IMR-90 (cell line): ENCODE measurements at places on chromosomes 16 and 17. TPM values are rescaled to one million over a fixed set of nuclear protein-coding genes. Genes with fewer than 3 reads are reported as not detected.
A peak's percentile ranks its signal among the peaks of the same experiment; 100 is the strongest.

DNA sequence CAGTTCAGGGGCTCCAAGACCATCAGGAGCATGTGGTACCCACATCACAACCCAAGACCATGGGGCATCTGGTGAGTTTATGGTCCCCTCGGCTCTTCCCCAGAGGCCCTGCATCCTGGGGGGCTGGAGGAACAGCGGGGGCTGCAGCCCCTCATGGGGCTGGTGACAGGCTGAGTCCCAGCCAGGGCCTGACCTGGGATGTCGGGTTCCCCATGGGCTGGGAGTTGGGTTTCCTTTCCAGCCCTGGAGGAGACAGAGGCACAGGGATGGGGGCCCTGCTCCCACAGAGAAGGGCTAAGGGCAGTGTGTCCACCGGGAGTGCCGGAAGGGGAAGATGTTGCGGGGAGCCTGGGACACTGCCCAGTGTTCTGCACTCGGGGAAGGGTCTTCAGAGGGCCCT, 82.4 kb downstream of the GOSR1 start:
- no peak for DNase-seq

- no peak for DNase-seq
Measured at GRCh38 chr16:26644912-26645543, 421.7 kb upstream of the C16orf82 start.

DNA sequence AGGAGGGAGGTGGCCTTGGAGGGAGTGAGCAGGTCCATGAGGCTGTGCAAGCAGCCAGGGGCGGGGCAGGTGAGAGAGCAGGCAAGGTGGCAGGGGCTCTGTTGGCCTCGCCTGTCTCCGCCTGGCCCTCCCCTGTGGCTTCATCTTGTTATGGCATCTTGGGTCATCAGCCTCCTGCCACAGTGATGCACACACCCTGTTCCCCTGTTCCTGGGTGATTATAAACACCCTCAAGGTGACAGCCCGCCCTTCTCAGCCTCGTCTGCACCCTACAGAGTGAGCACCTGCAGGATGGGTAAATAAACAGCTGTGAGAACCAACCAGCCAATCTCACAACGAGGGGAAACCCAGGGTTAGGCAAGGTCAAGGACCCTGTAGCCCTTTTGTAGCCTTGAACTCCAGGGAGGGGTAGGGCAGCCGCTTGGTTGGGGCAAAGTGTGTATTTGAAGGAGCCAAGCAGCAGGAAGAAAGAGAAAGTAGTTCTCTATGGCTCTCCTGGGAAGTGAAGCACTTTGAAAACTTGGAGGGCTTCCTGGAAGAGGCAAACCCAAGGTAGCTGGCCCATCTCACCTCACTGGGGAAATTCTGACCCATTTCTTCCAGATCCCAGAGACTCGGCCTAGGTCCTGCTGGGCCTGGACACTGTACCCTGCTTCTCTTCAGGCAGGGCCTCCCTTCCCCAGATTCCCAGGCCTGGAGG, 60.6 kb downstream of the NT5M start:
- DNase-seq: no peak

GRCh38 chr16:73434621-73435020, 386.7 kb upstream of the ZFHX3 start:
- no peak for DNase-seq

GRCh38 chr16:76910931-76911330, 280.1 kb upstream of the MON1B start:
- DNase-seq: peak; percentile 60

DNA sequence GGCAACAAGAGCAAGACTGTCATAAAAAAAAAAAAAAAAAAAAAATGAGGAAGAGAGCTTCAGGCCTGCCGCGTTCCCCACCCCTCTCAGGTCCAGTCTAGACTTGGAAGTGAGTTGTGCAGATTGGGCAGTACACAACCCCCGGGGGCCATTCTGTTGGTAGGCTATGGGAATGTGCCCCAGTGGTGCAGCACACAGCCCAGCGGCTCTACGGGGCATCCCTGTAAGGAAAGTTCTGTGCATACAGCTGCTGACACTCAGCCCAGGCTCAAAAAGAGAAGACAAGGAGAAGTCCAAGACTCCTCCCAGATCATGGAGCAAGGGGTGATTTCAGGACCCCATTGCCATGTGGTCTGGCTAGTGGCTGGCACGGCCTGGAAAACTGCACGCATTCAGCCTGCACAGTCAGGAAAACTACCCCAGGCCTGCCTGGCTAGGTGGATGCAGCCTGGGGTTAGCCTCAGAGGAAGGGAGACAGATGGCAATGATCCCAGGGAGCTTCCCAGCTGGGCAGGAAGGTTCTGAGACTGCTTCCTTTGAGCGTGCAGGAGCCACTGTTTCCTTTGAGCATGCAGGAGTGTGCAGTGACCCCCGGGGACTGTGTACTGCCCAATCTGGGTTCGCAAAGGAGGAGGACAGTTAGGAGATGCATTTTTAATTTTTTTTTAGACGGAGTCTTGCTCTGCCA, 44.8 kb downstream of the PECAM1 start:
- DNase-seq: no peak

- DNase-seq: no peak
Measured at GRCh38 chr16:72646615-72647014, 401.3 kb downstream of the ZFHX3 start.

DNA sequence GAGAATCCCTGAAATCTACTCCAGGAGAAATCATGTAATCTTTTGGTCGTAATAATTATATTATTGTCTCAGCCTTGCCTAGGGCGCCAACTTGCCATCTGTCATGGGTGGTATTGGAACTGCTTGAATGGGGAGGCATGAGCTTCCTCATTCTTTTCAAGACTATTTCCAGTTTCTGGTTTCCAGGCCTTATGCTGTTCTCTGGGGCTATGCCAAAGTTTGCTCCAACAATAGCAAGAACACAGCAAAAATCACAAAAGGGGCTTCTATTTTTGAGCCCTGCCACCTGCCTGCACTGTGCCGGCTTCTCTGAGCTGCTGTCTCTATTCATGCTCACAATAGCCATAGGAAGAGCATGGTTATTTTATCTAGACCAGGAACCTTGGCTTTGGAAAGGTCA, 111.7 kb downstream of the SPECC1 start:
- no peak for DNase-seq

- no peak for DNase-seq
Measured at GRCh38 chr17:77395501-77396048, 254.8 kb downstream of the SEC14L1 start.

DNA sequence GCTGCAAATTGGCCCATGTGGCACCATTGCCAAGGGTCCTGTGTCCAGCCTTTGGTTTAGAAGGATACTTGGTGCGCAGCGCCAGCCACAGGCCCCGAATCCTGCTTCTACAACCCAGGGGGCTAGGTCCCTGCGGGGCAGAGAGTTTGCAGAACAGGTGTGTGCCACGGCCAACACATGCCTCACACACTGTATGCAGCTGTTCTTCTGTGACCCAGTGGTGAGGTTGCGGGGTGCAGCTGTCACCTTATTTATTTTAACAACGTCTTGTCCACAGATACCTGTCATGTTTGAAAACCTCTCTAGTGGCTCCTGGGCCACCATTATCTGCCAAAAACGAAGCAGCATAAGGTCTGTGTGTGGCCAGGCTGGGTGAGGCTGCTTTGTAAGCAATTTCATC, 11.6 kb downstream of the CBFA2T3 start:
- no peak for DNase-seq

DNA sequence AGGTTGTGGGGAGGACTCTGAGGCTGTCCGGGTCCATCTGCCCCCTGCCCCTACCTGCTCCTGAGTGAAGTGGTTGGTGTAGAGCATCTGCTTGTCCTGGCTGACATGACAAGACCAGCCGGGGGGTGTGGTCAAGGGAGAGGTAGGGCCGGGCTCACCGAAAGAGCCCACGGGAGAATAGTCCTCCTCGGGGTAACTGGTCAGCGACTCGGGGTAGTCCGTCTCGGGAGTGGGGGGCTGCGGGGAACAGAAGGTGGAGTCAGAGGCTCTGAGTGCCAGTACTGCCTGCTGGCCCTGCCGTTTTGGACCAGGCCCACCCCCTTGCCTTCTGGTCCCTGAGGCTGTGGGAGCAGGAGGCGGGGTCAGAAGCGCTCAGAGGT, 27.8 kb downstream of the ARHGAP27 start:
- no peak for DNase-seq

GRCh38 chr17:28319598-28319935, 567 bp downstream of the TMEM97 start:
- peak; percentile 12 for DNase-seq

DNA sequence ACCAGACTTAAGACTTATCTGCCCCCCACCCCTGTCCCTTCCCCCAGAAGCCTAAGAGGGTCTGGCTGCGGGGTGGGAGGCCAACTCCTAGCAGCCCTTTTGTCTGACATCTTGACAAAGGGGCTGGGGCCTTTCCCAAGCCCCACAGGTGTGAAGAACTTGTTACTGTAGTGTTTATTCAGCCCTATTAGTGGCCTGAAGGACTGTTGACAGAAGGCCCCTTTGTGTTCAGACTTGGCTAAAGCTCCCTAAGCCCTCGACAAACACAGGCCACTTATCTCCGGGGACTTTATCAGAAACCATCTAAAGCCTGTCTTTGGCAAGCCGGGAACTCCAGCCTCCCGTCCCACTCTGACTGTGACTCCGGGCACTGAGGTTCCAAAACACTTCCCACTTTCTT, 129.8 kb downstream of the NTN1 start:
- no peak for DNase-seq

- DNase-seq: no peak
Measured at GRCh38 chr17:77257596-77258458, 117.1 kb downstream of the SEC14L1 start.

DNA sequence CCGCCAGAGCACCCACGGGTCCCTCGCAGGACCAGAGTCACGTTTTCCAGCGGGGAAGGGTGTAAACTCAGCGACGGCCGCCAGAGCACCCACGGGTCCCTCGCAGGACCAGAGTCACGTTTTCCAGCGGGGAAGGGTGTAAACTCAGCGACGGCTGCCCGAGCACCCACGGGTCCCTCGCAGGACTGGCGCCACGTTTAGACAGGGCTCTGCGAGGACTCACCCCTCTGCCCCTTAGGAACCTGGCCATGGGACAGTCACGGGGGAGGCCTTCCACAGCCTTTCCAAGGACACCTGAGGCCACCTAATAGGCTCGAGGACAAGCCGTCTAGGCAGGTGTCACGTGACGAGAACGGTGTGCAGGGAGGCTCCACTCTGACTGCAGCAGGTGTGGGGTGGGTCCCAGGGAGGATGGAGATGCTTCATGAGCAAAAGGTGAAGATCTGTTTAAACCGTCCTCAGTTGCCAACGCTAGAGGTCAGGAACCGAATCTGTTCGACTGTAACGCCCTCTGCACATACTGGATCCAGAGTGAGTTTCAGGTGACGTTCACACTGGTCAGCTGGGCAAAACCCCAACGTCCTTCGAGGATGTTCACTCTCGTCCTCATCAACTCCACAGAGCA, 48.0 kb upstream of the METRNL start:
- no peak for DNase-seq

DNA sequence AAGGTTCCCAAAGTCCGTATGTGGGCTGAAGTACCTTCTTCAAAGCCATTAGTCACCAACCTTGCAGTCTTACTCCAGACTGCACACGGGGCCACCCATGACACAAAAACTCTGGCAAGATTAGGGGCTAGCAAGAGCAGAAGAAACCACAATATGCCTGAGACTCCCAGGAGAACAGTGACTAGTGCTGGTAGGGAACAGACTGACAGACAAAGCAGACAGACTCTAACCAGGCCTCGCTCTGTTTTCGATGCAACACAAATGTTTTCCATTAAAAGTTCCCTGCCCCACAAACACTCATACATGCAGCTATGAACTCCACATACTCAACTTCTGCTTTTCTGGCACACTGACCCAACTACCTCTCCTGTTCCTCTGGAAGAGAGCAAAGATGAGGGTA, 102.2 kb downstream of the HIC1 start:
- DNase-seq: peak; percentile 66

GRCh38 chr17:78812855-78813254, 27.8 kb downstream of the USP36 start:
- DNase-seq: no peak

- DNase-seq: no peak
Measured at GRCh38 chr16:3235856-3236669, 1.1 kb upstream of the ZNF200 start.

DNA sequence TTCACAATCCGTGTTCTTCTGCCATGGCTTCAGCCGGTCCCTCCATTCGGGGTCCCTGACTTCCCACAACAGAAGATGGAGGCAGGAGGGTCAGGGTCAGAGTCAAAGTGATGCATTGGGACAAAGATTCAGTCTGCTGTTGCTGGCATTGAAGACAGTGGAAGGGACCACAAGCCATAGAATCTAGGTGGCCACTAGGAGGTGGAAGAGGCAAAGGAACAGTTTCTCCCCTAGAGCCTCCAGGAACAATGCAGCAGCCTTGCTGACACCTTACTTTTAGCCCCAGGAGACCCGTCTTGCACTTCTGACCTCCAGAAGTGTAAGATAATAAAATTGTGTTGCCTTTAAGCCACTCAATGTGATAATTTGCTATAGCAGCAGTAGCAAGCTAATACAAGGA, 55.9 kb downstream of the MFSD11 start:
- peak; percentile 23 for DNase-seq

- DNase-seq: peak; percentile 65
Measured at GRCh38 chr16:10579965-10580882, at the start of gene EMP2. EMP2 (minus strand) TSS chr16:10580598; CDS start chr16:10547617, 32,981 bp downstream.

- DNase-seq: peak; percentile 89
Measured at GRCh38 chr16:14181371-14182050, 110.4 kb downstream of the MRTFB start.

DNA sequence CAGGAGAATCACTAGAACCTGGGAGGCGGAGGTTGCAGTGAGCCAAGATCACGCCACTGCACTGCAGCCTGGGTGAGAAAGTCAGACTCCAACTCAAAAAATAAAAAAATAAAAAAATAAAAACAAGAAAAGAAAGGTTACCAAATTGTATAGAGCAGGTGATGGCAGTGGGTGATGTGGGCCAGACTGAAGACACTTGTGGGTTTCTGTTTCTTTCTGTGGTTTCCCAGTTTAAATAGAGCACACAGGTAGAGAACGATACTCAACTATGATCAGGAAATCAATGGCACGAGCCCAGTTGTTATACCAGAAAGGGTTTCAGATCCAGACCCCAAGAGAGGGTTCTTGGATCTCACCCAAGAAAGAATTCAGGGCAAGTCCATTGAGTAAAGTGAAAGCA, 32.6 kb downstream of the NUBP1 start:
- DNase-seq: no peak

DNA sequence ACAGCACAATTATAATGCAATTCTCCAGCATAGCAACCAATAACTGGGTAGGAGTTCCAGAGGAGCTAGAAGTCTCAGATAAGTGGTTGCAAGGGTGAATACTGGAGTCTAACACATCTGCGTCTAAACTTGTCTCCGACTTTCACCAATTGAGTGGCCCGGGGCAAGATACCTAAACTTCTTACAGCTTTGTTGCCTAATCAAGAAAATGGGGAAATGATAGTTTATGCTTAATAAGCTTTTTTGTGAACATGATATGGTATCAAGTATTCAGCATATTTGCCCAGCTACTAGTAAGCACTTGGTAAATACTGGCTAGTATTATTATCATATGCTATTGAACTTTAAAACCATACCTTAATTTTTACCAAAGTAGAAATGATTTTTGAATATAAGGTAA, 183.5 kb downstream of the KCNJ2 start:
- DNase-seq: no peak

The KRT24 gene
- not detected in 2 replicates for total RNA-seq

The SLC47A1 gene
- not detected in 2 replicates for total RNA-seq

The KRT39 gene
- total RNA-seq: not detected in 2 replicates

The CDC6 gene
- 25.6 and 27.8 TPM in 2 replicates for total RNA-seq

The SSTR5 gene
- not detected in 2 replicates for total RNA-seq

The PLXDC1 gene
- under 0.01 and 0.28 TPM in 2 replicates for total RNA-seq
